ENCODE measurements at places on chromosomes 12 and 14.

DNA sequence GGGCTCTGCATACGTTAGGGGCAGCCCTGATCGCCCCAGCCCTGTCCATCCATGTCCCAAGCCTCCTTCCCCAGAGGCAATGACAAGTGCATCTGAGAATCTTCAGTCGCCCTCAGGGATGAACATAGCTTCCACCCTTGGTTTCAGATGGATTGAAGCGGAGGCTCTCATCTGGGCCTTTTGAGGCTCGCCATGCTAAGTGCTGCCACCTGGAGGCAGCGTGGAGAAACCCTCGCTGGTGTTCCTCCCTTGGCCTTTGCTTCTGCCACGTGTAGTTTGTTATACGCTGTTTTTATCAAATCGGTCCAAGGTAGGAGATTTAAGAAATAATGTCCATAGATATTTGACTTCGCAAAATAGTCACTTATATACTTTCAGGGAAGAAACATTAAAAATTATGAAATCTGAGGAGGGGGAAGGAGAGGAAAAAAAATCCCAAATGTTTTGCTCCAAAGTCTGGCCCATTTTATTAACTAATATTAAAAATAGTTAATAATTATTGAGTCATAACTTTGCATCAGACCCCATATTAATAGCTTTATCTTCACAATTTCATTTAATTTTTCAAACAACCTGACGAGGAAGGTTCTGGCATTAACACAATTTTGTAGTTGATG is 28.8 kb upstream of the LRRC10 start:
- DNase-seq: peak; percentile 72

GRCh38 chr12:42421844-42422779 is 96.1 kb downstream of the PPHLN1 start:
- peak; percentile 56 for DNase-seq

DNA sequence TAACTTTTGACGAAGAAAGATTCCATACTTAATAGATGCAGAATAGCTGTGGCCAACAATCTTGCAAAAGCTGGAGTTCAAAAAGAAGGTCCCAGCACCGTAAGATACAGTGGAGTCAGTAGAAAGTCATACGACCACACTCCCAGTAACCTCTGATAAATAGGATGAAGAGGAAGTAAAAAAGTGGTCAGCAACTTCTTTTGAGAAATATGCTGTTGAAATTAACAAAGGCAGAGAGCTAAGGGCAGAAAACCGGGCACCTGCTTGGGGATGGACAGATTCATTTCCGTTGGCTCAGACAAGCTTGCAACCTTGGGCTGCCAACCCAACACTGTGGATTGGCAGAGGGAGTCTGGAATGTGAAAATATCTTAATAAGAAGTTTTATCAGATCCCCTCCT is 40.0 kb downstream of the BTG1 start:
- no peak for DNase-seq

- no peak for DNase-seq
These were observed 2.4 kb downstream of the ATF7 start for GRCh38 chr12:53623548-53624385.

- DNase-seq: no peak
These were observed 5.2 kb downstream of the SMIM41 start for GRCh38 chr12:52084491-52085231.

DNA sequence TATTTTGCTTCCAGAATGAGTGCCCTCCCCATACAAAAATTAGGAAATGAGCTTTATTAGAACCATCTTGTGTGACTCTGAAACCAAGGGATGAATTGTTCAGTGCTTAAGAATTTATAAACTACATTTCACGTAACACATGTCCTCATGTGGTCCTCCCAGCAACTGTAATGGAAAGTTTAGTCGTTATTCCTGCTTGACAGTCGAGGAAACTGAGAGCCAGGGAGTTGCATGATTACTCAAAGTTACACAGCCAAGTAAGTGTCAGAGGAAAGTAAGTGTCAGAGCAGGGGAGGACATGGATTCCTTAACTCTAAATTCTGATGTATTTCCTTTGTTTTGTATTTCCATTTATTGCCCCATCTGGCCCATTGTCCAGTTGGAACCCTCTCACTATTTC is 453.9 kb downstream of the FUT8 start:
- no peak for DNase-seq

DNA sequence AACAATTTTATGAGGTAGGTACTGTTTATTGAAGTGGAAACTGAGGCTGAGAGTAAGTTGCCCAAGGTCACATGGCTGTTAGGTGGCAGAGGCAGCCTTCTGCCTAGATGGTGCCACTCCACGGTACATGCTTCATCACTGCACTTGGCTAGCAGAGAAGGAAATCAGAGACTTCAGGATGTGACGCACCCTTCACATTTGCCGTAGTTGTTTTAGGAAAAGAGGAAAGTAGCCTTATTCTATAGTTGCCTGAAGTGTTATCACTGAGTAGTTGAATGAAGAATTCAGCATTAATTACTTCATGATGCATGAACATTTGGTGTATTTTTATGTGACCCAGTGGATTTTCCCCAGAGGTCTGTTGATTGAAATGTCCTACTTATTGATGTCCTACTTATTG is 55.7 kb downstream of the ERC1 start:
- DNase-seq: no peak

- DNase-seq: peak; percentile 56
These were observed 8.8 kb downstream of the IKBIP start for GRCh38 chr12:98635657-98636323.

GRCh38 chr12:27455589-27455988 is 9.1 kb downstream of the SMCO2 start:
- DNase-seq: no peak

- no peak for DNase-seq
These were observed 230.5 kb upstream of the EGLN3 start for GRCh38 chr14:34181338-34181737.

DNA sequence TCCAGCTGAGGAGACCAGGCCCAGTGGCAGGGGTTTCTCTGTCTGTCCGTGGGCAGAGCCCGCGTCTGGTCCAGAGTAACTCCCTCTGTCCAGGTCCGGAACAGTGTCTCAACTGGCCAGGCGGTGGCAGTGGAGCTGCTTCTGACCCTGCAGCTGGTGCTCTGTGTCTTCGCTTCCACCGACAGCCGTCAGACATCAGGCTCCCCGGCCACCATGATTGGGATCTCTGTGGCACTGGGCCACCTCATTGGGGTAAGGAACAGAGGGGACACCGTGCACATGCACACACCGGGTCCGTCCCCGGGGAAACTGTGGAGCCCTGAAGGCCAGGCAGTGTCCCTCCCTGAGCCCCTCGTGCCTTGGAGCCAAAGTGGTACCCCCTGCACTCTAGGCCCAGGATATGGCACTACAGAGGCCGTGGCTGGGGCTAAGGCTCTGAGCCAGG is 1.5 kb downstream of the AQP6 start:
- DNase-seq: no peak

GRCh38 chr12:113222730-113223531 is 1.7 kb downstream of the TPCN1 start:
- DNase-seq: peak; percentile 54

GRCh38 chr12:108299516-108299915 is 39.6 kb downstream of the CMKLR1 start:
- DNase-seq: no peak

- no peak for DNase-seq
These were observed 51.4 kb downstream of the PLEKHG7 start for GRCh38 chr12:92753976-92754885.

- peak; percentile 49 for DNase-seq
These were observed 770 bp downstream of the ABHD4 start for GRCh38 chr14:22598896-22599244.

DNA sequence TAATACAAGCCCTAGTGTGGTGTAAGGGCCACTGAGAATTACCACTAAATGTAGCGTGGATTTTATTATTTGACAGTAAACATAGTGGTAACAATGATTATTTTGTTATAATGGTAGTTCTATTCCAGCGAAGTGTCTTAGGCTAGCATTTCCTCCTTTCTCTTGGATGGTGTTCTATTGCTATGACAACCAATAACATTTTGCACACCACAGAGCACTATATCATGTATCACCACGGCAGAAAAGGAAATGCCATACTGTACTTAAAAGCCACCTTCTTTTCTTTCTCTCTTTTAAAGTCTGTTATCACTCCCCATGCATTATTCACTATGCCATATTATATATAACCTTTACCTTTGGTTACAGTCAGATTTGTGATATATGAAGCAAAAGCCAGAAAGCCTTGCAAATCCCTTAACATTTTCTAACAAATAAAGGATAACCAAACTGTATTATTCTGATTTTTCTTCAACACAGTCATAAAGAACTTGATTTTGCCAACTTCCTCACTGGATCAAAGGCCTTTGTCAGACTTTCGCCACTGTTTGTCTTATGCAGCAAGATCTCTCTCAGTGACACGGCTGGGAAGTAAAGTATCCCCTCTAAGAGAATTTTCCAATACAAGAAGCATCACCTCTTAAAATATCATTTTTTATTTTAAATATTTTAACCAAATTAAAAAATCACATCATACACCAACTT is 195.8 kb downstream of the FOXN3 start:
- DNase-seq: no peak

DNA sequence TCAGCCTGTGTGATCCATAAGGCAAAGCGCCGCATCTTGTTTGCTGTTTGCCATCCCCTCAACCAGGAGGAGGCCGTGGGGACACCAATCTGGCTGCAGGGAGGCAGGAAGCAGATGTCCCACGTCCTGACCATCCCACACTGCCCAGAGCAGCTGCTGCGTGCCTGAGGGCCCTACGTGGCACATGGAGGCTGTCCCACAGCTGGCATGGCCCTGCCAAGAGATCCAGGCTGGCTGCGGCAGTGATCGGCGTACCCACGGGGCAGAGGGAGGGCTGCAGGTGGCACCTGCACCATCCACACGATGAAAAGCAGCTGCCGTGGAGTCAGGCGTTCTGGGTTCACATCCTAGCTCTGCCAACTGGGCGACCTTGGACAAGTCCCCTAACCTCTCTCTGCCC is 42.0 kb downstream of the NCOR2 start:
- no peak for DNase-seq

GRCh38 chr12:113271853-113272561 is 50.7 kb downstream of the TPCN1 start:
- DNase-seq: no peak

DNA sequence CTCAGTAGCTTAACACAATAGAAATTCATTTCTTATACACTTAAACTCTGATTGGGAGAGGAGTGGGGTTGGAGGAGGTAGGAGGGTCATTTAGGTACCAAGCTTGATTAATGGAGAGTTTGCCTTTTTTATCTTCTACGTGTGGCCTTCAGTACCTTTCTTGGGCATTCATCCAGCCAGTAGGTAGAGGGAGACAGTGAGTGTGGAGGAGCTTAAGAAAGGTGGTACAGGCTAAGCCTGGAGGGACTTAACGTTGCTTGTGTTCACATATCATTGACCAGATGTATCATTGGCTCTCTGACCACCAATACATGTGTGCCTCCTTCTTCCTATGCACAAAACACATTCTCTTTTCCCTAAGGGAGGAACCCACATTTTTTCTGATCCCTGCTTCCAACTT is 232.9 kb upstream of the CRY1 start:
- no peak for DNase-seq

GRCh38 chr12:52123487-52124186 is 44.1 kb downstream of the SMIM41 start:
- peak; percentile 66 for DNase-seq

GRCh38 chr12:69905801-69906200 is 80.8 kb downstream of the MYRFL start:
- no peak for DNase-seq

- DNase-seq: no peak
These were observed 627.0 kb upstream of the FBXO33 start for GRCh38 chr14:40058901-40059897.

DNA sequence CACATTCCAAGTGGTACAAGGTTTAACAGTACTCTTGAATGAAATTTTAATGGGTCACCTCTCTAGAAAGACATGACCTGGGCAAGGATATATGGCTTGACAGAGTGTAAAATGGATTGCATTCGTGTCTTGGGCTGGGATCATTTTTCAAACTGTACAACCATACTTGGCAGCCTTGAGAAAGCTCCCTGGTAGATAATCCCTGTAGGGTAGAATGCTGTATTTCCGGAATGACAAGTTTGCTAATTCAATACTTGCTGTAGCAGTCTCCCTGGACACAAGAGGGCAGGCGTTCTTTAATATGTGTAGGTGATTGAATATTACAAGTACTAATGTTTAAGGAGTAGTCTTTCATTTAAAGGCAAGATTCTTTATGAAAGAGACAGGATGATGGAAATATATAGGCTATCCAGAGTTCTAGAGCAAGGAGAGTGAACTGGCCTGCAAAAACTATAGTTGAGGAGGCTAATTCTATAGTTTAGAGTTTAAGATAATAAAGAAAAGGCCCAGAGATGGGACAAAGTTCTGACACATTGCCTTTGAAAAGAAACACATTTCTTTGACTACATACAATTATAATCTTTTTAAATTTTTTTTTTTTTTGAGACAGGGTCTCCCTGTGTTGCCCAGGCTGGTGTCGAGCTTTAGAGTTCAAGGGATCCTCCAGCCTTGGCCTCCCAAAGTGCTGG is 53.4 kb downstream of the PLBD1 start:
- peak; percentile 53 for DNase-seq

DNA sequence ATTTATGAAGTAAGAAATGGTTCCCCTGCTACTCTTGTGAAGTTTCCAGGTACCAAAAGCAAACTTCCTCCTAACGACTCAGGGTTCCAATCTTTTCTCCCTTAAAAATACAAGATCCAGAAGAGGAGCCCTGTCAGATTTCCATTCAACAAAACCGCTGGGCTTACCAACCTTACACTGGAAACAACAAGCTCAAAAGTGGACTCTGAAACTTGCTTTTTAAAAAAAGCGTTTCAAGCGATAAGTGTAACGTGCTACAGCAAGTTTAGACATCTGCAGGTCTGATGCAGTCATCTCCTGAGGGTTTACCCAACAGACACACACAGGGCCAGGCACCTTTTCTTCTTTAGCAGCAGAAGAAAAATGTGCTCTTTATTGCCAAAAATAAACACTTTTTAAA is 6.9 kb upstream of the CREBL2 start:
- DNase-seq: no peak

GRCh38 chr12:44875417-44875953 is 630 bp downstream of the NELL2 start:
- DNase-seq: no peak

GRCh38 chr14:75645056-75645455 is 15.6 kb downstream of the ERG28 start:
- DNase-seq: no peak

GRCh38 chr14:59132796-59133494 is 55.5 kb upstream of the DAAM1 start:
- DNase-seq: no peak

GRCh38 chr14:74508292-74508731 is 14.7 kb downstream of the ISCA2 start:
- DNase-seq: no peak

DNA sequence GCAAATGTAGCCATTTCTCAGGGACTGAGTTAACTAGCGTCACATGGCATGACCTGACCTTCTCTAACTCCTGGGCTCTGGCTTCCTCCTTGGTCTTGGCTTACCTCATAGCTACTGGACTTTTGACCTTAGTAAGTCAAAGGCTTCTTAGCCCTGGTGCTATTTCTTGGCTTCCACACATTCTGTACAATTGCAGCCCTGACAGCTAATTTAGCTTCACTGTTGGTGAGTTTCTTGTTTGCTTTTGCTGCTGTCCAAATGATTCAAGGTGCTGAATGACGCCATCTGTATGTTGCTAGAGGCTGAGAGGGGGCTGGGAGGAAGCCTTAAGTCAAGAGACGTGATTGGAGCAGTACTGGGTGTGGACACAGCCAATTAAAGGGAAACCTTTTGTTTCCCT is 202.7 kb downstream of the PRKD1 start:
- DNase-seq: no peak

Data from GM12865 (cell line).